ENCODE measurements at places on chromosomes 2 and 18.

GRCh38 chr2:65071499-65072180 is 15.4 kb downstream of the CEP68 start:
- DNase-seq, result no peak

- no peak for DNase-seq
These were observed 357.6 kb downstream of the SLC4A3 start for GRCh38 chr2:219985017-219985416.

DNA sequence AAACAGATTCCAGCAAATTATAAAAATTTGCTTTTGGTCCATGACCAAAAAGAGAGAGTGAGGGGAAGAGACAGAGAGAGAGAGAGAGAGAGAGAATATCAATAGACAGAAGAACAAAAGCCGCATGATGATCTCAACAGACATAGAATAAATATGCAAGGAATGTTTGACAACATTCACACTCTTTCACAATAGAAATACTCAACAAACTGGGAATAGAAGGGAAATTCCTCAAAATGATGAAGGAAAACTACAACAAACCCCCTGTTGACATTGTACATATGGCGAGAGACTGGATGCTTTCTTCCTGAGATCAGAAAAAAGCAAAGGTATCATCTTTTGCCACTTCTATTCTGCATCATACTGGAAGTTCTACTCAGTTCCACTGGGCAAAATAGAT is 309.7 kb downstream of the RAD51AP2 start:
- DNase-seq, result no peak

DNA sequence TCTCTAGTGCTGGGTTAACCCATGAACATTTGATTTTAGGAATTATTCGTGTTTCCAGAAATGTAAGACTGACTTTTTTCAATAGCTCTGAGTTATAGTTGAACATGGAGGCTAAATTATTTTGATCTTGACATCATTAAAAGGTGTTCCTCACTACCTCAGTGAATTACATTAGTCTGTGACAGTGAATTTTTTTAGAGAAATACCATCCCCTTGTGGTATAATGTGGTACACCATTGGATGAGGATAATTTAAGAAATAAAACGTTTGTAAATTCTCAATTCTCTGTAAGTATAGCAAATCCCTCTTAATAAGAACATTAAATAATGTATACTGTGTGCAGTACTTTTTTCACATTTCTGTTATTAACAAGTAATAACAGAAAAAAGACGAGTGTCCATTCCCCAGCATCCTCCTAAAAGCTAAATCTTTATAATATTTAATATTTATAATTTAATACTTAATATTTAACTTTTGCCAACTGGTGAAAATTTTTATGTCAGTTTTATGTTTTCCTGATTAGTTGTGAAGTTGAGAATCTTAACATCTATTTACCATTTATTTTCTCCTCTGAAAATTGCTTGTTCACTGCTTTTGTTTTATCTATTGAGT is 70.3 kb upstream of the CWC22 start:
- no peak for DNase-seq

- DNase-seq, result no peak
These were observed 16.7 kb upstream of the GYPC start for GRCh38 chr2:126639276-126639675.

DNA sequence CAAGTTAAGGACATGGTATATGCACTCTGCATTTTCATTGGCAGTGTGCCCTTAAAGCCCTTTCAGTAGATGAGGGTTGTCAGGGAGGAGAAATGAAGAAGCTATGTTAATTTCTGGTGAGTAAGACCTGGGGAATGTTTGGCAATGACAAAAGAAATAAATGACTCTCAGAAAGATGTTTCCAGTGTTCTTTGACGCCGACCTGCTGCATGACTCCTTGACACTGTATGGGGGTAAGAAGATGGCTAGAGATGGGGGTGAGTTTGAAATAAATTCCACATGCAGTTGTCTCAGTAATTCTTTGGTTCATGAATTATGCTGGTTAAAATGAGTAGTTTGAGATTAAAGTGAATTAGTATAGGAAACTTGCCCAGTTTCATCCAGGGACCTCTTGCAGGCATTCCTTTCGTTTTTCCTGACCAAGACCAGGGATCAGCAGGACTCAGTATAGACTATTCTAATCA is 5.9 kb downstream of the CCDC121 start:
- no peak for DNase-seq

DNA sequence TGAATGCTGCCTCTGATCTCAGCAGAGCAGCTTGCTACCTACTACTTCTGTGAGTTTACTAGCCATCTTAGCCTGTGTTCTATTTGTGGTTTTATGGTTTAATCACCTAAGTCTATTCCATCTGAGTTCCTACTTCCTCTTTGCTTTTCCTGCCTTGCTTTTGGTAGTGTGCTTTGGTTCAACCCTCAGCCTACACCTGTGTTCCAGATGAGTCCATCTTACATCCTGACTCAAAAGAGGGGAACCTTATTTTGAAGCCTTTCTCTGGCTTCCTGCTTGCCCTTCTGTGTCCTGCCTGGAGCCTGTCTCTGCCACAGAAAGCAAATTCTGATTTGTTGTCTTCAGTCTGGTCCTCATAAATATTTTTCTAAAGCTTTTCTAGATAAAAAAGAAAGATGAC is 530.3 kb upstream of the MEX3C start:
- DNase-seq, result no peak

GRCh38 chr2:120486441-120486840 is 140.5 kb downstream of the INHBB start:
- no peak for DNase-seq

DNA sequence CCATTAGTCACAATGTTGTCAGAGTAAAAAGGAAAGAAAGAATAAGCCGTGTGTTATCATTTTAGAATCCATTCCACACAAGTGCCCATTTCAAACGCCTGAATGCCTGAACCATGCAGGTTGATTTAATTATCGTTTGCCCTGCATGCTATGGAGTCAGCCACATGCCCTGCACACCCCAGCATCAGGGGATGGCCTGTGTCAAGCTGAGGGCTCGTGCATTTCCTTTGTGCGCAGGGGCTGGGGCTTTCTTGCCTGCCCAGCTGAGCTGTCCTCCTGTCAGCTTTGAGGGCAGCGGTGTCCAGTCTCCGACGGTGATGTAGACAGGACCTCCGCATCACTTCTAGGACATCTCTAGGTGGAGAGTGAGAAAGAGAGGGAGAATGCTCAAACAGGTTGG is 200.4 kb downstream of the TSN start:
- DNase-seq, result no peak

DNA sequence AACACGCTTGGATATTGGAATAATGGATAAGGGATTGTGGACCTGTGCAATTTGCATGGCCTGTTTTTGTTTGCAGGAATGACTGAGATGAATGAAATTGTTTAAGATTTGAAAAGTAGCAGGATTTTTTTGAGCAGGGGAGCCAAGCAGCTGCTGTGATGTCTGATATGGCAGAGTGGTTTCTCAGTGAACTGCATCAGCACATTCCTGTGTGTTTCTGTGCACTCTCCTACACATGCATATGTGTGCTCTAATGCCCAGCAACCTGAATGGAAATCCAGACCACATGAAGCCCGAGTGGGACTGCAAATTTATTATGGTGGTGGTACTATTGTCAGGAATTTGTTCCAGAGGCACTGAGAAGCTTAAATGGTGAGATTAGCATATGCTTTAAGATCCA is 161.7 kb downstream of the PARD3B start:
- no peak for DNase-seq

GRCh38 chr2:30446602-30447148 is 371 bp upstream of the LCLAT1 start:
- DNase-seq, result no peak

- no peak for DNase-seq
These were observed 5.3 kb upstream of the CYP27C1 start for GRCh38 chr2:127225186-127225960.

DNA sequence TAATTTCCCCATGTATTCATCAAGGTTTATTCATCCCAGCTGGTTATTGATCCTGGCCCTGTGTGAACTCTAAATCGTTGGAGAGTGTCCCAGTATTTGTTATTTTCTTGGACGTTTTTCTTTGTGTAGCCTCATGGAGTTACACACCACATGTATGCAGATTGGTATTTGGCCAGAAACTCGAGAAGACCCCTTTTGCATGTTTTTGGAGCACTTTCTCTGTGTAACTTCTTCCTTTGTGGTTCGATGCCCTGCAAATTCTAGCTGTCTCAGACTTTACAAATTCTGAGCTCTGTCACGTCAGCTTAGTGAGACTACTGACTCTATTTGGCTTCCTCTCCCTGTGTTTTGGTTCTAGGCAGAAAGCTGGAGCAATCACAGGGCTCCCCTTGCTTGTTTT is 198.7 kb downstream of the MCFD2 start:
- DNase-seq, result no peak

- no peak for DNase-seq
These were observed 17.4 kb upstream of the SMARCAL1 start for GRCh38 chr2:216394881-216395280.

DNA sequence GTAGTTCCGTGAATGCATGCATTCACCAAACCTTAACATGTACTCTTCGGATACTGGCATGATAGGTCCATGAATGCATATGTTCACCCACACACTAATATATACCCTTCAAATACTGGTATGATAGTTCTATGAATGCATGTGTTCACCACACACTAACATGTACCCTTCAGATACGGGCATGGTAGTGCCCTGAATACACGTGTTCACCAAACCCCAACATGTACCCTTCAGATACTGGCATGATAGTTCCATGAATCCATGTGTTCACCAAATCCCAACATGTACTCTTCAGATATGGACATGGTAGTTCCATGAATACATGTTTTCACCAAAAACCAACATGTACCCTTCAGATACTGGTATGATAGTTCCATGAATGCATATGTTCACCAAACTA is 48.5 kb upstream of the ALKAL2 start:
- no peak for DNase-seq

DNA sequence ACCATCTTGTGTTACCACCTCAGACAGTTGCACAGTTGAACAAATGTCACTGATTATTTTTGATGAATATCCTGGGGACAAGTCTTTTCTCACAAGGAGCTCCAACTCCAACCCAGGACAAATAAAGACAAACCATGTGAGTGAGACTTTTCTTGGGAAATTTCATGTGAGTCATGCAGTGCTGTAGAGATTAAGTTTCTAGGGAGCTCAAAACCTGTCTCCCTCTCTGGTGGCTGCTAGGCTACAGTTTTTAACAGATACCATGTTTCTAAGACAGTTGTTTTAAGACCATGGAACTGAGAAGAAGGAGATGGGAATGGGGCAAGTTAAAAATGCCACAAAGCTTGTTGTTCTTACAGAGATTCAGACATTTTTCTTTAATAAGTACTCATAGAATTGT is 255.5 kb downstream of the RIT2 start:
- DNase-seq, result no peak

- DNase-seq, result peak; percentile 33
These were observed 14.1 kb upstream of the MEX3C start for GRCh38 chr18:51211552-51211951.

DNA sequence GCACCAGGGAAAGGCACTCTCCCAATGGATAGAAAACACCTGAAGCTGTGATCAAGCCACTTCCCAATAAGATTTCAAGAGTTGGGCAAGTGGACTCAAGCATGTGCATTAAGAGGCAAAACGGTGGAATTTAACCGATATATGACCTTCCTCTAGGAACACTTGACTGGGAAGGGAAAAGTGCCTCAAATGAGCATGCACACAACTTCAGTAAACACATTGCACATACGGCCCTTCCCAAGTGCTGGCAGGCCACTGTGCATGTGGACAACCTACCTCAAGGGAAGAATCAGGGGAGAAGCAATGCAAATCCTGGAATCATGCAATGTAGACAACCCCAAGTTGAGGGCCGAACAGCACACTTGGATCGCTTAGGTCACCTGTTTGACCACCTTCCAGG is 23.9 kb upstream of the SH3RF3 start:
- no peak for DNase-seq

- no peak for DNase-seq
These were observed 174.9 kb downstream of the ASB1 start for GRCh38 chr2:238601433-238602222.

GRCh38 chr2:675982-676646 is 1.1 kb downstream of the TMEM18 start:
- no peak for DNase-seq

DNA sequence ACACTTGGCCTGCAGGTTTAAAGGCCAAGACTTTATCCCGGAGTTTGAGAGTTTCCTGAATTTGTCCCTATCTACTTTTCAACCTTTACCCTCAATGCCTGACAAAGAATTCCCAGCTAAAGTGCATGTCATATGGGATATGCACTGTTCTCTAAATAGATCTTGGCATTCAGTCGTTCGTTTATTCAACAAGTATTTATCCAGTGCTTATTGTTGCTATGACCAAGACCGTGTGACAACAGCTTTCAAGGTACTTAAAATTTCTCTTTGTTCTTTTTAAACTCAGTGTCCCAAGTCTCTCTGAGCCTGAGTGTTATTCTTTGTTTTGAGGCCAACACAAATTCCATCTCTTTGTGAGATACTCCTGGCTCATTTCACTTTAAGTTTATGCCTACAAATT is 133.4 kb downstream of the RGPD3 start:
- DNase-seq, result no peak

GRCh38 chr2:6148882-6149281 is 456.7 kb downstream of the SOX11 start:
- DNase-seq, result no peak

GRCh38 chr2:120546865-120547390 is 188.7 kb upstream of the GLI2 start:
- no peak for DNase-seq

DNA sequence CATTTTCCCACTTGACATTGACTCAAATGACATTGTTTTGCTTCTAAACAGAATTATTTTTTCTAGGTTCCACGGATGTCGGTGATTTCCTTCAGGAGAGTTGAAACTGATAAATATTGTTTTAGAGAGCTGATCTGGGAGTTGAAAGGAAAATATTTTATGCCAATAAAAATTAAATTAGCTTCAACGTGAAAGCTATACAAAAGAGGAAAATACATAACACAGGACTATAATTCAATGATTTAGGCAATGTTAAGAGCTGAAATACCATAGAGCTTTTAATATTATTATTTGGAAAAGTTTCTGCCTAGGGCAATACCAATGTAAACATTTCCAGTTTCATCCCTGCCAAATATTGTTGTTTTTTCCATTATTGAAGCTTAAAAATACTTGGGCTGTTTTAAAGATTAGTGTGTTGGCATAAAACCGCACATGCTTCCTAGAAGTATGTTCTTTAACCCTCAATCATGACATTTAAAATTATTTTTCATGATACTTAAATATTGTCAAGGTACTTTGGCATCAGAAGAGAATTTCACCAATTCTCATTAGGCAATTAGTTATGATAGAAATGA is 18.6 kb upstream of the PDE1A start:
- DNase-seq, result no peak

DNA sequence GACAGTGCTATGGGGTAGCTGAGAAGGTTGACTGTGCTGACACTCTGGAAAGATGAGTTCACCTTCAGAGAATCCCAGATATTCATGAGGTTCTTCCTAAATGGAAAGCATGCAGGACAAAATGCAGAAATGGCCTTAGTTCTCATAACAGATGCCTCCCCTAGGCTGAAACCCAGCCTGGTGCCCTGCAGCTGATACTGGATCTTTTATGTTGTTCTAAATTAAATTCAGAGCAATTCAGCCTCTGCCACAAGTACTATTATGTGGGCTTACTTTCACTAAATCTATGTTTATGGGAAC is 172.0 kb upstream of the SERPINE2 start:
- no peak for DNase-seq

All from tibial nerve (tissue), 4 donors.